ENCODE measurements at places on chromosomes 3 and 15. TPM values are rescaled to one million over a fixed set of nuclear protein-coding genes. Genes with fewer than 3 reads are reported as not detected.
A peak's percentile ranks its signal among the peaks of the same experiment; 100 is the strongest.

SLC15A2 gene
- 0.22 TPM for polyA plus RNA-seq

- no peak for DNase-seq
These were observed 71.2 kb upstream of the WNT5A start for GRCh38 chr3:55558316-55558715.

GRCh38 chr3:195140816-195141793 is 129.9 kb downstream of the XXYLT1 start:
- DNase-seq = no peak

SNUPN gene
- polyA plus RNA-seq = 15.5 TPM

CLEC3B gene
- 114 TPM for polyA plus RNA-seq

LMAN1L gene
- polyA plus RNA-seq = not detected

GRCh38 chr3:189298469-189299375 is 127.0 kb downstream of the TPRG1 start:
- no peak for DNase-seq

- peak; percentile 61 for DNase-seq
These were observed 46.0 kb downstream of the ALDH1L1 start for GRCh38 chr3:126134219-126134975.

DNA sequence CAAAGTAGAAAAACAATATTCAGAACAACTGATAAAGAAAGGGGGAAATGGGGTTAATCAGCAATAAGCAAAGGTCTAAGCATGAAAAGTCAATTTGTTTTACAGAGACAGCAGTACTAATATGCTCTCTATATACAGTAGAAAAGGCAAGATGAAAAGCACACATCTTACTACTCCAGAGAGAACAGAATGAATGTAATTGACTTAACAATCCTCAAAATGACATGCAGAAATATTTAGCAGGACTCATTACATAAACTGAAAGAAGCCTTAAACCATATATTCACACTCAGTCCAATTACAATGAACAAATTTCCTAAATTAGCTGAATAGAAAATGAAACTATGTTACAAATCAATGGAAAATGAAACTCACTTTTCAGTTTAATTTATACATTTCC is 319.8 kb downstream of the SUCLG2 start:
- no peak for DNase-seq

PGBD4 gene
- polyA plus RNA-seq = 0.91 TPM

- DNase-seq = no peak
These were observed 11.8 kb downstream of the CD47 start for GRCh38 chr3:108079043-108079442.

DNA sequence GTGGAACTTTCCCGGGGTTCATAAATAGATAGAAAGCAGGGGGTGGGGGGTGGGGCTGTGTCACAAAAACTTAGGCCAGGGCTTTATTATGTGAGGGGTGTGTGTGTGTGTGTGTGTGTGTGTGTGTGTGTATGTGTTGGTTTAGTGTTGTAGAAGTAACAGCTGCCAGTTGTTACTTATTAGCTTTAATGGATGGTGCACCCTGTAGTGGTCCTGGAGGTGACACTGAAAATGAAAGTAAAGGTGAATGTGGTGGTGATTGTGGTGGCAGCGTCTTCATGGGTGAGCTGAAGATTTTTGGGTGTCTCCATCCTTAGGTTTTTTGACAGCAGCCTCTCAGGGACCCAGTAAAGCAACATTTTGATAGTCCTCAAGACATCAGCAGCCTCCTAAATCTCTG is 449.9 kb downstream of the PDCD6IP start:
- DNase-seq = no peak

PARL gene
- 86.9 TPM for polyA plus RNA-seq

SRP14 gene
- 379 TPM for polyA plus RNA-seq

DNA sequence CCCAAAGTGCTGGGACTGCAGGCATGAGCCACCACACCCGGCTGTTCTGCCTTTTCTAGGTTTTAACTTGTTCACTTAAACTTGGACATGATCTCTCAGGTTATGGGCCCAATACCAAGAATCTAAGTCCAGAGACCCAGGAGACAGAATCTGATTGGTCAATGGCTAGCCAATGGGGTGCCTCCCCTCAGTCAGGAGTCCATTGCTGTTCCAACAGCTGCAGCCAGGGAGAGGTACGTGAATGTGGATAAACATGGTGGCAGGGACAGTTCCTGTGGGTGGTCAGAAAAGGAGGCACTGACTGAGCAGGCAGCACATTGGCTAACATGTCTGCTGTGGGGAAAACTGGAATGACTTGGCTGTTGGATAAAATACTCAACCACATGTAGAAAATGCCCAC is 140.3 kb downstream of the RPLP1 start:
- no peak for DNase-seq

GRCh38 chr3:190305406-190305805 is 16.8 kb downstream of the CLDN1 start:
- DNase-seq = no peak

DNA sequence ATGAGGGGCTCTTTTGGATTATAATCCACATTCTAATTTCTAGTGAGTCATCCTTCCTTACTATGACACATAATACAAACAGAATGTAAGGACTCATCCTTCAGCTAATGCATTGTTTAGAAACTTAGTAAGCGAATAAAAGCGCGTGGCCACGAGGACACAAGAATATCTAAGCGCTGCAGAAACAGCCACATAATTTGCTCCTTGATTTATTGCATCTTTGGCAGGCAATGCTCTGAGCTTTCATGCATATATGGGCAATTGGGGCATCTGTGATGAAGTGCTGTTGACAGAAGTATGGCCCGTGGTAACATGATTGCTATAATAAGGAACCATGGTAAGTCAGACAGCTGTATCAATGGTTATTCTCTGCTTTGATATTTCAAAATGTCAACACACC is 191.3 kb upstream of the ZNF385D start:
- DNase-seq = peak; percentile 24

TPRG1 gene
- polyA plus RNA-seq = 0.42 TPM

DNA sequence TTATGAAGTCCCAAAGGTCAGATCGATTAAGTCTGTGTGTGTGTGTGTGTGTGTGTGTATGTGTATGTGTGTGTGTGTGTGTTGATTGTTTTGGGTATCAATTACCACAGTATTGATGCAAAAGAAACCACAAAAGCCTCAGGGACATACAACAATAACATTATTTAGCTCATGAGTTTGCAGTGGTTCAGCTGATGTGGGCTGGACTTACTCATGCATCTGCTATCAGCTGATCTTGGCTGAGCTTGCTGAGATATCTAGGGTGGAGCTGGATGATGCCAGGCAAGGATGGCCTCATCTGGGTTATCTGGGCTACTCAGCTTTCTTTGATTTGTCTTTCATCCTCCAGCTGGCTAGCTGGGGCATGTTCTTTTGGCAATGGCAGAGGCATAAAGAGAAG is 82.4 kb upstream of the PRR23C start:
- DNase-seq = no peak

DNA sequence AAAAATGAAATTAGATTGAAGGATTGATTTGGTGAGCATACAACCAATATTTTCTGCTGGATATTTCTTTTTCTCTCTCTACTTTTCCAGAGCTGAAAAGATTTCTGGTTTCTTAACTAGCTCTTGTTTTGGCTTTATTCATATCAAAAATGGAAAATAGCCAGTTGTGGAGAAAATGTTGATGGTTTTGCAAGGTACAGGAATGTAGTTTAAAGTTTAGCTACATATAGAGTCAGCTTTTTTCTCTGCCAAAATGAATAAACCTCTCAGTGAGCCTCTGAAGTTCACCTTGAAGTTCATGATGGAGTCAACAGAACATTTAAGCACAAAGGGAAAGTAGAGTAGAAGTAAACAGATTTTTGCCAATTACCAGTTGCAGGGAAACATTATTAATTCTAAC is 720.5 kb upstream of the ALCAM start:
- no peak for DNase-seq

NPRL2 gene
- 14.4 TPM for polyA plus RNA-seq

DNA sequence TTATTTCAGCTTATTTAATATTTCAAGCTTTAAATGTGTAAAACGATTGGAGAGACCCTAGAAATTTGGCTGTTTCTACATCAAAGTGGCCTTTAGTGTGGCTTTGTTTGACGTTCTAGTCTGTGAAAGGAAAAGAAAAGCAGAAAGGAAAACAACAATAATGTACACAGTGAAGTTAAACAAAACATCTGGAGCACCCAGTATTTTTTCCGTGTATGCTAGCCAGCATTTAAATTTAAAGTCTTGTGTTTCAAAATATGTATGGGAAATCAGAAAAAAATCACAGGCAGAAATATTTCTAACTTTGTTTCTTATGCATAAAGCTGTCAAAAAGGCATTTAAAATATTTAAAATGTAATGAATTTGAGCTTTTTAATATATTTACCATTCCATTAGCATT is 218.1 kb downstream of the NAALADL2 start:
- no peak for DNase-seq

DNA sequence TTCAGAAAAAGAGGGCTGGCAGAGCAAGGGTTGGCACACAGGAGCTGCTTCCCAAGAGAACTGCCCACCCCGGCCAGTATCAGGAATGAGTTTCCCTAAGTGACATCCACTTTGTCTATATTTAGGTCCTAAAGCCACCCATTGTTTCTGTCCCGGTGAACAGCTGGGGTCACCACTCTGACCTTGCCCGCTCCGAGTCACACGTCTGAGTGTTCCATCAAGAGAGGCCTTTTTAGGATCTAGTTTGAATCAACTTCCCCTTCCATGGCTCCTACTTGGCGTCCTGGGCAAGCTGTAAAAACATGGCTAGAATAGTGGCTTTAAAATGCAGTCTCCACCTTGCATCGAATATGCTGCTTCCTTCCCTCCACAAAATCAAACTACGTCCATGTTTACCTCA is 109.6 kb upstream of the ARHGEF3 start:
- peak; percentile 49 for DNase-seq

DNA sequence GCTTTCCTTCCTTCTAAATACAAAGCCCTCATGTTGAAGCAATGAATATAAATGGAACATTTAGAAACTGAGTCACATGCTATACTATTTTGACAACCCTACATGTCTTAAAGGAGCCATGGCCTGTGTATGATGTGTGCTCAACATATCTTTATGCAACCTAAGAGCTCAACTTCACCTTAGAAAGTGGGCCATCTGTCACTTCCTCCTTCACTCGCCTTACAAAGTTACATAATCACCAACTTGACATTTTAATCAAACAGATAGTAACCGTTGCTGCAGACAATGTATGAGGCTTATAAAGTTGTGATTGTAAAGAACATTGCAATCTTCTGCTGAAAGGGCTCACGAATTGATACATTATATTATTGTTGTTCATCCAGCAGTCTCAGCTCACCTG is 163.6 kb downstream of the SERPINI1 start:
- no peak for DNase-seq

KIF15 gene
- polyA plus RNA-seq = 0.42 TPM

DNA sequence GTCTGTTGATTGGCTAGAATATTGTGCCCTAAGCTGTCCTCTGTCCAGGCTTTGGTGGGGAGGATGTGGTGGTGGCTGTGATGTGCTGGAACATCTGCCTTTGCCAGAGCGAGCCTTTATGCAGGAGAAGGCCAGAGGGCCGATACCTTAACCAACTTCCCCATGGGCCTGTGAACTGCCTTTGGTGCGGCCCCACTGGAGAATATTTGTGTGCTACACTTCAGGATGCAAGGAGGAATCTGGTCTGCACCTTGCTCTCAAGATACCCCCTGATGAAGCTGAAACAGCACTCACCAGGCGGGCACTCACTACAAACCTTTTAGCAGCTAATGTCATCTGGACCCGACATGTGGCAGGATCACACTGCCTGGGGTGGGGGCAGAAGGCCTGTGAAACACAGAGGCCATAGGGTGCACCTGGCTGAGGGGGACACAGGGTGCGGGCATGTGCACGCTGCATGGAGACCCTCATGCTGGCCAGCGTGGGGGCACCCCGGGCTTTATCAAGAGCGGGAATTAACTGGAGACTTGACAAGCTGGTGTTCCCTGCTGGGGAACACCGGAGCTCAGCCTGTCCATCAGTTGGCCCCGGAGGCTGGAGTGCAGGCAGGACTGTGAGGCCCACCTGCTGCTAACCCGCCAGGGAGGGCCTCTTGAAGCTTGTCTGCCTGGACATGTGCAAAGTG is 16.4 kb downstream of the PRR23E start:
- DNase-seq = no peak

HMG20A gene
- polyA plus RNA-seq = 16.1 TPM

LRRIQ4 gene
- polyA plus RNA-seq = not detected

REC114 gene
- 0.23 TPM for polyA plus RNA-seq

DNA sequence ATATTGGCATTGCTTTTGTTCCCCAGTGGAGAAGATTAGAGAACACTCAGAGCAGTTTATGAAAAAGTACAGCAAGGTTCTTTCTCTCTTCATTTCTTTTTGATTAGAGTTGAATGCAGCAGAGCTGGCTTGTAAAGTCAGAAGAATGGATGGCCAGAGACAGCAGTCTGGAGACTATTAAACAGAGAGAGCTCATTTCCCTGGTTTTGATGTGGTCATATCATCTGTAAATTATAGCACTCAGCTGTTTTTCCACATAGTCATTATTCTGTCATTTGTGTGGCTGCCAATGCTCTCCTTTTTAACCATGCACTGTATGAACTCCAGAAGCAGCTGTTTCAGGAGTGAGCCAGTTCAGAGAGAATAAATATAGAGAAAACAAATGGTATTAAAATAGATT is 177.4 kb upstream of the CRBN start:
- no peak for DNase-seq

IL12A gene
- polyA plus RNA-seq = 1.1 TPM

- DNase-seq = peak; percentile 25
These were observed 73.0 kb downstream of the FILIP1L start for GRCh38 chr3:100041328-100041749.

GRCh38 chr3:165643425-165643824 is 193.8 kb downstream of the BCHE start:
- no peak for DNase-seq

DNA sequence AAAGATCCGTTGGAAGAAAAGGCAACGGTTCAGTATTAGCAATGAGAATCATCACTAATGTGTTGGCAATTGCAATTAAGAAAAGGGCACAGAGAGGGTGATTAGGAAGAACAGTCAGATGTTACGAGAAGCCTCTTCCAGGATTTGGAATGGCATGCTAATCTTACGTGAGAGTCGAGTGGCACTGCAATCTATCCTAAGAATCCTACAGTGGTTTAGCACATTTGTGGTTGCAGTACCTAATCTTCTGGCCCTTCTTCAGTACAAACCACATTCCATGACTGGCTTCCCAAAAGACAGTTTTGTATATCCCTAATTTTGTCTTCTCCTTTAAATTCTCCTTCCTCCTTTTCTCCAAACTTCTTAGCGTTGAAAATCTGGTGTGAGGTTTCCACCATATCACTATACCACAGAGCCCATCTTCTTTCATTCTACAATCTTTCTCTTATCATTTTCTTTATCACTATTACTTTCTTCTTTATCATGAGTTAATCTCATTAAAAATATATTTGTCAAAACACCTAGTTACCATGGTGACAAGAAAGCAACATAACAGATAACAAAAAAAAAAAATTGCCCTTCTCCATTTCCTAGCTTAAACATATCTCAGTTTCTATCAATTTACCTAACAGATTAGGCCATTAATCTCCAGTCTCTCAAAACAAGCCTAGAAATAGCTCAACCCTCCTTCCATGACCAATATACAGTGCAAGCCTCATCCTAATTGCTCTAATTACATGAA is 60.1 kb downstream of the IGSF11 start:
- no peak for DNase-seq

DNA sequence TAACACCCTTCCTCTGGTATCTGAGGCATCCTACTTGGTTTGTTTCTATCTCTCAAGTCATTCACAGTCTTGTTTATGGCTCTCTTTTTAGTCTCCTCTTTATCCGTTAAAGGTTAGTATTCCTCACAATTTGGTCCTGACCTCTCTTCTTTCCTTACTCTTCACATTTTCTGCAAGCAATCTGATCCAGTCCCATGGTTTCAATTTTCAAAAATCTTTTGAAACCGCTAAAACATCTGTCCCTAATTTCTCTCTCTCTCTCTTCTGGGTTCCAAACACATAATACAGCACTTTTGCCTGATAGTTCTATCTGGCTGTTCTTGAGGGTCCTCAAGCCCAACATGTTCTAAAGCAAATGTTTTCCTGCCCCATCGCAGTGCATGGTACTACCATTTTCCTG is 149.0 kb downstream of the SERPINI1 start:
- DNase-seq = no peak

All from heart left ventricle (tissue), 16 donors.